ENCODE measurements at places on chromosomes 7 and 10. TPM values are rescaled to one million over a fixed set of nuclear protein-coding genes. Genes with fewer than 3 reads are reported as not detected.

DNA sequence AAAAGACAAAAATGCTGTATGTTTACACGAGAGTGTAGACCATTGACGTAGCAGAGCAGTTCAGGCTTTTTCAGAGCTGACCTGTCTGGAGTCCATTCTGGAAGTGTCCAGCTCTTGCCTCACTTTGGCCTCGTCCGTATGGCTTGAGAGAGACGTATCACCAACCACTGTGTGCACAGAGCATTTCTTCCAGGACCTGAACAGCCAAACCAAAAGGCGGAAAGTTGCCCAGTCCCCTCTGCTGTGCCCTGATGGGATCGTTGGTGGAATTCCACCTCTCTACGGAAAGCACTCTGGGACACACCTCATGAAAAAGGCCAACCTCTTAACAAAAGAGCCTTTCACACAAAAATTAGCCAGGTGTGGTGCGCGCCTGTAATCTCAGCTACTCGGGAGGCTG lies 184.7 kb upstream of the SH2B2 start:
- H3K27me3 ChIP-seq, result no peaks in the 10 kb centered on the region
- no peak for DNase-seq
- no peaks in the 10 kb centered on the region for H3K4me1 ChIP-seq
- 0 out of 2 replicates have a peak, but pooled peaks cover 4% of the 10 kb centered on the region for H3K36me3 ChIP-seq
- no peak overlapping the region for H3K4me3 ChIP-seq
- no peak overlapping the region for H3K27ac ChIP-seq

DNA sequence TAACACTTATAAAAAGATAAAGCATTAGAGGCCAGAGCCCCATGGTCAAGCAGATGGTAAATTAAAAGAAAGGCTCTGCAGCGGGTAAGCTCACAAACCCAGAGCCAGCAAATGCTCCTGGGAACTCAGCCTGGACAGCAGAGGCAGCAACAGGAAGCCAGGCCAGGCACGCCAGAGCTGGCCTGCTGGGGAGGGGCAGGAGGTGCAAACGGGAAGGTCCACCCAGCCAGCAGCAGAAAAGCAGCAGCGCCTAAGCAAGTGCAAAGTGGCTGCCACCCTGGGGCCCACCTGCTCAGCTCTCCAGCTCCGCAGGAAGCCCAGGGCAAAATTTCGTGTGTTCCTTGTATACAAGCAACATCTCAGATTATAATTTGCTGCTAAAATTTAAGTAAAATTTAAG lies 82.7 kb upstream of the GPR22 start:
- peak overlapping the region; percentile 44 for H3K27ac ChIP-seq
- no peak overlapping the region for H3K4me3 ChIP-seq
- no peaks in the 10 kb centered on the region for H3K27me3 ChIP-seq
- H3K36me3 ChIP-seq, result no peaks in the 10 kb centered on the region
- no peak for DNase-seq

Gene PANK1
- 3.3 TPM for polyA plus RNA-seq

- no peak for DNase-seq
- H3K4me1 ChIP-seq, result no peaks in the 10 kb centered on the region
- peaks cover 73% of the 10 kb centered on the region for H3K36me3 ChIP-seq
- no peak overlapping the region for H3K4me3 ChIP-seq
- H3K27ac ChIP-seq, result no peak overlapping the region
- no peaks in the 10 kb centered on the region for H3K27me3 ChIP-seq
These were observed 39.5 kb downstream of the GARS1 start for GRCh38 chr7:30634193-30634626.

Gene C10orf62
- polyA plus RNA-seq, result not detected

Gene GRM8
- polyA plus RNA-seq, result not detected

DNA sequence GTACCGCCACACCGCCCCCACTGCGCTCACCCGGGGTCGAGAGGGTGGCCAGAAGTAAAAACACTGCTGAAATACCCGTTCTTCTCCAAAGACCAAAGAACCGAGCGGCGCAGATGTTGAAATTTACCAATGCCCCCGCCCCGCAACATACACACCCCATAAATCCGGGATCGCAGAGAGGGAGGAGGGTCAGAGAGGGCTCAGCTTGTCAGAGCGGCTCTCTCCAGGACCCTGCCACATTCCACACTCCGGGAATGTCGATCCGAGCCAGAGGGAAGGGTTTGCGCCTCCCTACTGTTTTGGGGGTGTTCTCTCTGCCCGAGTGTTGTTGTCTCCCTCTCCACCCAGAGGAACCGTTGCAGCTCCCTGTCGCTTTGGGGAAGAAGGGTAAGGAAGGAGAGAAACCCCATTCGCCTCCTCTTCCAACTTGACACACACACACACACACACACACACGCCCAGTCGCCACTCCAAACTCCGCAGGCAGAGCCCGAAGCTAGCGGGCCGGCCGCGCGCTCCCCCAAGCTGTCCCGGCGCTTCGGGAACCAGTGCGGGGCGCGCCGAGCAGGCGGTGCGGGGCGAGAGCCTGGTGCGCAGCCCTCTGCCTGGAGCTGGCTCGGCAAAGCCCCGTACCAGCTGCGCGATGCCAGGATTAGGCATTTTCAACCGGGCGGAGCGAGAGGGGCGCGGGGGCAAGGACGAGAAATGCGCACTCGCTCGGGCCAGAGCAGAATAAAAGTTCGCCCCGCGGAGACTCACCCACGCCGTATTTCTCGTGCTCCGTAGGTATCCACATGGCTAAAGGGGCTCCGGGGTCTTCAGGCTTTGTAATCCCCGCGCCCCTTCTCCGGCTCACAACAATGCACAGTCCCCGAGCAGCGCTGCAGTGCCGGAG lies 609 bp downstream of the DOCK4 start:
- H3K36me3 ChIP-seq, result no peaks in the 10 kb centered on the region
- H3K4me3 ChIP-seq, result peak overlapping the region; percentile 97
- DNase-seq, result peak; percentile 73
- H3K4me1 ChIP-seq, result peaks cover 20% of the 10 kb centered on the region

DNA sequence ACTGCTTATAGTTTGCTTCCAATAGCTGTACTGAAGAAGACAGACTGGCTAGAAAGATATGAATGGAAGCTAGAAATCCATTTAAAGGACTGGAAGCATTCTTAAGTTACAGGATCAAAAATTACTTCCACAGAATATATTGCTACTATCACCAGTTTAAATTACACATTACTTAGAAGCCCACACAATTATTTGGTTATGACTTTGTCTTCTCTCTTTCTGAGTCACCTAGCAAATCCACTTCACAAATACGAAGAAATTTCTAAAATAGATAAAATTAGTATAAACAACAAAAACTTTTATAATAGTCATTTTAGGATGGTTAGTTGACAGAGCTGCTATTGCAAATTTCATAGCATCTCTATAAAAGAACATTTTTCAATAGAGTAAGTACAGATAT lies 108.1 kb downstream of the SNX13 start:
- DNase-seq, result peak; percentile 7
- H3K4me3 ChIP-seq, result no peak overlapping the region
- no peaks in the 10 kb centered on the region for H3K27me3 ChIP-seq
- H3K36me3 ChIP-seq, result no peaks in the 10 kb centered on the region

- H3K27me3 ChIP-seq, result no peaks in the 10 kb centered on the region
- no peak for DNase-seq
- H3K27ac ChIP-seq, result no peak overlapping the region
- peaks cover 12% of the 10 kb centered on the region for H3K4me1 ChIP-seq
These were observed 139.6 kb upstream of the GDF10 start for GRCh38 chr10:47160261-47160908.

DNA sequence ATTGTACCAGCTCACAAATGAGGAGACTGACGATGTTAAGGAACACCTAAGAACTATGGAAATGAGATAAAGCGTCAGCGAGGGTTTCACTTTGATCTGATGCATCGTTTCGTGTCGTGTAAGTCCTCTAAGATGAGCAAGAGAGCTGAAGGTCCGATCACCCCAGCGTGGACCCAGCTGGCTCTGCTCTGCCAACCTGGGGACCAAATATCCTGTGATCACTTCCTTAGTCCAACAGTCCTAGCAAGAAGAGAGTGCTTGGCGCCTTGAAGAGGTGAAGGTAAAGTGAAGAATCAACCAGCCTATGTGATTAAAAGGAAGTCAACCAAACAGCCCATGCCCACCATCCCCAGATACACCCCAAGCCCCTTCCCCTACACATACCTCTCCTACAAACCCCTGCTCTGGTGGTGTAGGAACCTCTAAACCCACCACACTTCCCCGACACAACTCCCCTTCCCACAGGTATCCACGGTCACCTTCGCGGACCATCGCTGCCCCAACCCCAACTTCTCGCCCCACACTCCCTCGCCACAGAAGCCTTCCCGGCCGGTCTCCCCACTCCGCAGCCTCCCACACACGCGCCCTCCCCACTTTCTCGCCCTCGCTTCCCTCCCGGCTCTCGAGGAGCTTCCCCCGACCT lies 722 bp downstream of the UPF2 start:
- peak overlapping the region; percentile 97 for H3K27ac ChIP-seq
- peak; percentile 68 for DNase-seq
- no peaks in the 10 kb centered on the region for H3K27me3 ChIP-seq

Gene SLC29A4
- polyA plus RNA-seq, result 0.37 TPM

DNA sequence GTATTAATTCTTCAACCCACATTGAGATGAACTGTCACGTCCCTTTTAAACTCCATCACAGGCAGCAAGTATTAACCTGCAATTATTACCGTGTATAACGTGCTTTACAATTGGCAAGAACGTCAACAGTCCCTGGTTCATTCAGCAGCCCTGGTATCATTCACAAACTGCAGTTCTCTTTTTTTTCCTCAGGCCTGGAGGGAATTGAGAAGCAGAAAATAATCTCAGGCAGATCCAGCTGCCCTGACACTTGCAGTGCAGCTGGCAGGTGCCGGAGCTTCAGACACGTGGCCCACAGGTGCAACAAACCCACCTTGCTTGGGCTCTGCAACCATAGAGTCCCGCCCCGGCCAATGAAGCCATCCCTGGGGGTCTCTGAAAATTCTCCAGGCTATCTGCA lies 137.3 kb downstream of the PLXNA4 start:
- H3K4me3 ChIP-seq, result no peak overlapping the region
- no peak for DNase-seq
- H3K27ac ChIP-seq, result no peak overlapping the region

- no peaks in the 10 kb centered on the region for H3K4me1 ChIP-seq
- H3K27me3 ChIP-seq, result no peaks in the 10 kb centered on the region
- no peak overlapping the region for H3K27ac ChIP-seq
These were observed 20.5 kb downstream of the SPAG6 start for GRCh38 chr10:22365644-22366434.

Gene IRF5
- 0.16 TPM for polyA plus RNA-seq

Gene EBLN1
- polyA plus RNA-seq, result not detected

GRCh38 chr7:5183155-5183554 lies 6.9 kb upstream of the WIPI2 start:
- no peaks in the 10 kb centered on the region for H3K27me3 ChIP-seq
- no peak for DNase-seq
- H3K4me3 ChIP-seq, result no peak overlapping the region
- no peaks in the 10 kb centered on the region for H3K36me3 ChIP-seq
- H3K27ac ChIP-seq, result no peak overlapping the region

DNA sequence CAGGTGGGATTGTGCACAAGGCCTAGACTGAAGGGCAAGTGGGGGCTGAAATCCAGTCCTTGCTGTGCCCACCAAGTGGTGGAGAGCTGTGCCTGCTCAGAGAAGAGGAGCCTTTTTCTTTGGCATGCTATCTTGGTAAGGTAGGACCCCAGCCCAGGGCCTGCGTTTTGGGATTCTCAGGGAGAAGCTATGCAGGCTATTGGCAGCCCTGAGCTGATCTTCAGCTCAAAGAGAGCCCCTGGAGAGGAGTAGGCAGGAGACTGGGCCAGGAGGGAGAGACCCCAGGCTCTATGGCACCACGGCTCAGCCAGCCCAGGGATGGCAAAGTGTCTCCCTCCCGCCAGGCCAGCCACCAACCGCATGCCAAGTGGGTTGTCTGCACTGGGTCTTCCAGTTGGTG lies 119.2 kb upstream of the PCBD1 start:
- peaks cover 20% of the 10 kb centered on the region for H3K27me3 ChIP-seq
- no peak for DNase-seq
- H3K27ac ChIP-seq, result no peak overlapping the region
- H3K4me1 ChIP-seq, result no peaks in the 10 kb centered on the region
- no peaks in the 10 kb centered on the region for H3K36me3 ChIP-seq

Gene OR2A12
- polyA plus RNA-seq, result not detected

Gene SH2D4B
- not detected for polyA plus RNA-seq

DNA sequence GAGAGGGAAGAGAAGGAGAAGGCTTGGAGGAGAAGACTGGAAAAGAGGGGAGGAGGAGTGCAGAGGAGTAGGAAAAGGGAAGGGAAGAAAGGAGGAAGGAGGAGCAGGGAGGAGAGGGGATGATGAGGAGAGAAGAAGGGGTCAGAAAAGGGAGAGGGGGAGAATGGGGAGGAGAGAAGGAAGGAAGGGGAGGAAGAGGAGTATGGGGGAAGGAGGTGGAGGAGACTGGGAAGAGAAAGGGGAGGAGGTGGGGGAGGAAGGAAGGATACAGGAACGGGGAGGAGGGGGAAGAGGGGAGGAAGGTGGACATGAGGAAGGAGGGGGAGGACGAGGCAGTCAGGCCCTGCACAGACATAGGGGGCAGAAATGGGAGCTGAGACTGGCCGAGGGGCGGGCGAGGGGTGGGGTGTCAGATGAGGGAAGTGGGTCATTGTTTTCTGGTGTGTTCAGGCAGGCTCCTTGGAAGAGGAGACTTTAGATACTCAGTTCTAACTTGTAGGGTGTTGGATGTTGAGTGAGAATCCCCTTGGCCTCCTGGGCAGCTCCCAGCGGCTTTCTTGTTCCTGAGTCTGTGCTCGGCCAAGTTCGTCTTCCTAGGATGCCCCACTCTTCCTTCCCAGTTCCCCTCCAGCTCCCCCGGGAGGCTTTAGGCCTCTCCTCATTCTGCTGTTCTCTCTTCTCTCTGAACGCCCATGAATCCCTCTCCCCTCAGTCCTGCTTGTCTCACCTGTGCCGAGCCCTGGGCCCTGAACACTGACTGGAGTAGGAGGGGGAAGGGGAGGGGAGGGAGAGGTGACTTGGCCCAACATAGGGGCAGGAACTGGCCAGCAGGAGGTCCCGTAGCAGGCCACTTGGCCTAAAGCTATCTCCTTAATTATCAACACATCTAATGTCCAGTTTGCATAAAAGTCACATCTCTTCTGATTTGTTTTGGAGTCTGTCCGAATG lies 12.8 kb upstream of the CRHR2 start:
- no peaks in the 10 kb centered on the region for H3K36me3 ChIP-seq
- no peak for DNase-seq
- H3K4me3 ChIP-seq, result no peak overlapping the region
- H3K27me3 ChIP-seq, result peaks cover 32% of the 10 kb centered on the region

DNA sequence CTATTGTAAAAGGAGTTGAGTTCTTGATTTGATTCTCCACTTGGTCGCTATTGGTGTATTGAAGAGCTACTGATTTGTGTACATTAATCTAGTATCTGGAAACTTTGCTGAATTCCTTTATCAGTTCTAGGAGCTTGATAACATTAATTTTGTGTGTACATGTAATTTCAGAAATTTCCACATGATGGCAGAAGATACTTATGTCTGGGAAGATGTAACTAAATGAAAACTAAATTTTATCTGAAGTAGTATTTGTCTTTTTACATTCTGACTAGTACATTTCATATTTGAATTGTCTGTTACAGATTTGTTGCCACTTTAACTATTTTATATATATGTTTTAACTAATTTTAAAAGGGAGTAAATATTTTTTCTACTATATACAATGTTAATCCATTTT lies 27.6 kb downstream of the SDHAF3 start:
- H3K27me3 ChIP-seq, result no peaks in the 10 kb centered on the region
- no peak overlapping the region for H3K27ac ChIP-seq
- no peak overlapping the region for H3K4me3 ChIP-seq
- peak; percentile 43 for DNase-seq
- H3K4me1 ChIP-seq, result peaks cover 6% of the 10 kb centered on the region

GRCh38 chr7:102286237-102287110 lies at the start of gene SH2B2:
TSS of gene SH2B2 (plus strand) at chr7:102286868. CDS start at chr7:102300551, 13,683 bp downstream.
- DNase-seq, result peak; percentile 79
- H3K4me3 ChIP-seq, result peak within 1 kb of the TSS; percentile 82
- no peaks in the 10 kb centered on the region for H3K4me1 ChIP-seq
